ENCODE measurements at places on chromosomes 11 and 22. TPM values are rescaled to one million over a fixed set of nuclear protein-coding genes. Genes with fewer than 3 reads are reported as not detected.
A peak's percentile ranks its signal among the peaks of the same experiment; 100 is the strongest.

DNA sequence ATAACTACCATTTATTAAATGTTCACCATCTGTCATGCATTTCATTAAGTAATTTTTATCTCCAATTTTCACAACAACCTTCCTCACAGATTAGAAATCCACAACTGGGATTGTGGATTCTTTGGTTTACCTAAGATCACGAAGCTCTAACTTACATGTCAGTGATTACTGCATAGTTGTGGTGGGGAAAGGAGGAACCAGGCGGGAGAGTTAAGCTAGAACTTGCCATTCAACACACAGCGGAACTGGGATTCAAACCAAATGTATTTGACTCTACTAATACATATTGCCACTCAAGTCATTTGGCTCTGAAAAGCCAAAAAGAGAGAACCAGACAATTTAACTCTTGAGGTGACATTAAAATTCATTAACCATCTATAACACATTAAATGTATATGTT is 10.4 kb upstream of the LAYN start:
- no peak overlapping the region for H3K4me3 ChIP-seq
- DNase-seq = no peak
- H3K36me3 ChIP-seq = no peaks in the 10 kb centered on the region

- no peak overlapping the region for H3K27ac ChIP-seq
- no peak overlapping the region for H3K4me3 ChIP-seq
- H3K27me3 ChIP-seq = no peaks in the 10 kb centered on the region
These were observed 180.5 kb downstream of the IGLL1 start for GRCh38 chr22:23399367-23400285.

DNA sequence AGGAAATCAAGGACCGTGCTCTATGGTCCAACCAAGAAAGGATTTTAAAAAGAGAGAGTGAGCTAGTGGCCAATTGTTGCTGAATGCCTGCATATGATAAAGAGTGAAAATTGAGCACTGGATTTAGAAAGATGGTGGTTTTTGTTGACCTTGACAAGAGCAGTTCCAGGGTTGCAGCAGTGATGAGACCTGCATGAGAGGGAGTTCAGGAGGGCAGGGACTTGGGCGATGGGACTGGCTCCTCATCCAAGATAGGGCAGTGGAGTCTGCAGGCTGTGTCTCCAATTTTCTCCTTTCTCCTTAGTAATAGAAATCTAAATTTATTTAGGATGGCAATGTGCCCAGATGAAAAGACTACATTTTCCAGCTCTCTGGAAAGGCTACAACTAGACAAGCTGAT is 94.0 kb upstream of the B3GAT1 start:
- no peak for DNase-seq
- H3K27me3 ChIP-seq = no peaks in the 10 kb centered on the region
- no peak overlapping the region for H3K27ac ChIP-seq
- H3K4me3 ChIP-seq = no peak overlapping the region
- H3K36me3 ChIP-seq = no peaks in the 10 kb centered on the region

- DNase-seq = peak; percentile 96
- H3K4me3 ChIP-seq = peak overlapping the region; percentile 51
- H3K27ac ChIP-seq = no peak overlapping the region
- H3K36me3 ChIP-seq = no peaks in the 10 kb centered on the region
These were observed 18.0 kb upstream of the IL17REL start for GRCh38 chr22:50030297-50031188.

- no peak overlapping the region for H3K4me3 ChIP-seq
- no peak overlapping the region for H3K27ac ChIP-seq
- DNase-seq = no peak
- no peaks in the 10 kb centered on the region for H3K36me3 ChIP-seq
- H3K27me3 ChIP-seq = no peaks in the 10 kb centered on the region
These were observed 2.5 kb downstream of the NCF4 start for GRCh38 chr22:36863281-36863680.

- H3K36me3 ChIP-seq = no peaks in the 10 kb centered on the region
- peaks cover 33% of the 10 kb centered on the region for H3K4me1 ChIP-seq
- DNase-seq = no peak
- no peak within 1 kb of the TSS for H3K4me3 ChIP-seq
- H3K27me3 ChIP-seq = no peaks in the 10 kb centered on the region
- H3K27ac ChIP-seq = no peak within 1 kb of the TSS
These were observed at the start of gene CASP12 for GRCh38 chr11:104897891-104898684. TSS of gene CASP12 (minus strand) at chr11:104898460.

GRCh38 chr22:20271114-20271994 is 3.2 kb upstream of the RTN4R start:
- H3K27ac ChIP-seq = no peak overlapping the region
- H3K4me1 ChIP-seq = no peaks in the 10 kb centered on the region
- H3K36me3 ChIP-seq = no peaks in the 10 kb centered on the region
- no peak for DNase-seq

DNA sequence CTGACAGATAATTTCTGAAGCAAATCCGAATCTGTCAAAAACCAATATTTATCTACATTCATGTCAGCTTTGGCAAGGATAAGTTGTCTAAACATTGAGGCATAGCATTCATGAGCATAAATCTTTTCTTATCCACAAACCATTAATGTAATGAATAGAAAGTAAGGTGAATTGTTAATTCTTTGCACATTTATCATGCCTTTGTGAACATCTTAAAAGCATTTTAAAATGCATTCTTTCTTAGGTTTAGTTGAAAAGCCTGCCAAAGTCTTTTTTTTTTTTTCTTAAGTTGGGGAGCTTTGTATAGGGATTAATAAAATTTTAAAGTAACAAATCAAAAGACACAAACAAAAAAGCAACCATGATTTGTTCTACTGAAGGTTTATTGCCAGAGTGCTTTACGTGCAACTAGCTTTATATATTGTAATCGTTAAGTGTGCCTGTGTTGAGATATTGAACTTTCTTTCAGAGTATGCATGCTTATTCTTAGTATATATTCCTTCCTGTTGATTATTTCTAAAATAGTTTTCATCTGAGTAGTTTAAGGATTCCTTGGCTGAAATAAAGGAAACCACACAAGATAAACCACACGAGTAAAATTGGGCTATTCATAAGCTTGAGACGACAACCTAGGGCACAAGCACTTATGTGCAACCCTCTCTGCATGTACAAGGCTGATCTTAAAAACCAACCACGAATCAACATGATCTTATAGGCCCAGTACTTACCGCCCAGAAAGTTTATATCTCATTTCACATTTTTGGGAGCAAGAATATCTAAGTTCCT is 1110.9 kb upstream of the CNTN5 start:
- no peaks in the 10 kb centered on the region for H3K36me3 ChIP-seq
- H3K27ac ChIP-seq = no peak overlapping the region
- DNase-seq = no peak
- H3K27me3 ChIP-seq = no peaks in the 10 kb centered on the region

- peaks cover 17% of the 10 kb centered on the region for H3K4me1 ChIP-seq
- no peak for DNase-seq
- peaks cover 14% of the 10 kb centered on the region for H3K36me3 ChIP-seq
- no peak overlapping the region for H3K27ac ChIP-seq
These were observed 4.0 kb downstream of the RCN1 start for GRCh38 chr11:32094923-32095322.

- no peak for DNase-seq
- H3K4me3 ChIP-seq = no peak overlapping the region
- H3K27ac ChIP-seq = no peak overlapping the region
- H3K27me3 ChIP-seq = no peaks in the 10 kb centered on the region
- H3K36me3 ChIP-seq = no peaks in the 10 kb centered on the region
These were observed 139.6 kb downstream of the TRPC6 start for GRCh38 chr11:101444164-101444563.

DNA sequence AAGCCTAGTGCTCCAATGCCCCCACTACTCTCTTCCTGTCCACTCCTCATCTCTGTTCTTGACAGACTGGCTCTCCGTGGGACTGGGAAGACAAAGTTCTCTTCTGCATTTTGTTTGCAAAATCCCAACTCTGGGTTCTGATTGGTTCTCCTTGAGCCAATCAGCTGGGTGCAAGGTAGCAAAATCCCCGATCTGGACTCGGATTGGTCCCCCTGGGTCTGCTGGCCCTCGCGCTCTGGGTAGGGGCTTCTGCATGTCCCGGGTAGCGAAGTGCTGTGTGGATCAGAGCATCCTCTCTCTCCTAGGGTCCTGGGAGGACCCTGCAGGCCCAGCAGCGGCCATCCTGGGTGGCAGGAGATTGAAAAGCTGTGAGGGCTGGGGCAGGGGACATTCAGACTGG is 22.3 kb upstream of the A4GALT start:
- H3K4me3 ChIP-seq = no peak overlapping the region
- H3K4me1 ChIP-seq = peaks cover 11% of the 10 kb centered on the region
- no peaks in the 10 kb centered on the region for H3K27me3 ChIP-seq
- H3K36me3 ChIP-seq = no peaks in the 10 kb centered on the region

GRCh38 chr22:29503811-29504372 is 23.9 kb downstream of the NEFH start:
- no peak for DNase-seq
- no peaks in the 10 kb centered on the region for H3K4me1 ChIP-seq
- no peaks in the 10 kb centered on the region for H3K27me3 ChIP-seq
- H3K27ac ChIP-seq = no peak overlapping the region

Gene C11orf16
- polyA plus RNA-seq = 0.31 TPM

Gene CDC42BPG
- polyA plus RNA-seq = 1.8 TPM

Gene ARHGAP20
- 0.05 TPM for polyA plus RNA-seq

Data from GM23338 (cell line).